ENCODE measurements at places on chromosomes 5 and 9. TPM values are rescaled to one million over a fixed set of nuclear protein-coding genes. Genes with fewer than 3 reads are reported as not detected.
A peak's percentile ranks its signal among the peaks of the same experiment; 100 is the strongest.

DNA sequence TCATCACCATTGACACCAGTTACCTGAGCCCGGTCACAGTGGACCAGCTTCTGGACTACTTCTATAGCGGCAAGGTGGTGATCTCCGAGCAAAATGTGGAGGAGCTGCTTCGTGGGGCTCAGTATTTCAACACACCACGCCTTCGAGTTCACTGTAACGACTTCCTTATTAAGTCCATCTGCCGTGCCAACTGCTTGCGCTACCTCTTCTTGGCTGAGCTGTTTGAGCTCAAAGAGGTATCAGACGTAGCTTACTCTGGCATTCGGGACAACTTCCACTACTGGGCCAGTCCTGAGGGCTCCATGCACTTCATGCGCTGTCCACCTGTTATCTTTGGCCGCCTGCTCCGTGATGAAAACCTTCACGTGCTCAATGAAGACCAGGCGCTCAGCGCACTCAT, 520 bp downstream of the CCIN start:
- no peak for DNase-seq

Gene ACTBL2
- not detected for polyA plus RNA-seq

GRCh38 chr5:129771058-129771838, 23.4 kb downstream of the MINAR2 start:
- DNase-seq: peak; percentile 56

- DNase-seq: no peak
Observed at GRCh38 chr9:135254176-135255032, 166.9 kb downstream of the OLFM1 start.

- no peak for DNase-seq
Observed at GRCh38 chr5:59503220-59503619, 390.3 kb downstream of the PDE4D start.

All from muscle of arm (tissue), 14 donors.